ENCODE measurements at places on chromosomes 5 and 9.

DNA sequence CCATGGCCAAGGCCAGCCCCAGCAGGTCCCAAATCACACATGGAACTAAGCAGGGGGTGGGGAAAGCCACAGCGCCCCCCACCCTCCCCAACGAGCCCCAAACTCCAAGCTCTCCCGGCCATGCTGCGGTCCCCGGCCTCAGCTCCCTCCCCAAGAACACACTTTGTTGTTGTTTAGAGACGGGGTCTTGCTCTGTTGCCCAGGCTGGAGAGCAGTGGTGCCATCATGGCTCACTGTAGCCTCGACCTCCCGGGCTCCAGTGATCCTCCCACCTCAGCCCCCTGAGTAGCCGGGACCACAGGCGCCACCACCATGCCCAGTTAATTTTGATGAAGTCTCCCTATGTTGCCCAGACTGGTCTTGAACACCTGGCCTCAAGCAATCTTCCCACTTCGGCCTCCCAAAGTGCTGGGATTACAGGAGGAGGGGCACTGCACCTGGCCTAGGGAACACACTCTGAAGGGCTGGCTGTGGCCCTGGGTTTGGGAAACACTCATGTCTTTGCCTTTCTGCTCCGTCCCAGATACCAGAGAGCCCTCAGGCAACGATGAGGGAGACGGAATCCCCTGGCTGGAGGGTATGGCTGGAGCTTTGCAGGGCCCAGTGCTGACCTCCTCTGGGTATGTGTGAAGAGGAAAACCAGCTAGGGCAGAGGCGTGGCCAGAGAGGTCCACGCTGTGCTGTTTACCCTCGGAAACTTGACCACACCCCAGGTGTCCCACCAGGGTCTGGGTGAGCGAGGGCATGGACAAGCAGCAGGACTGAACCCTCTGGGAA is 53.2 kb upstream of the UBAC1 start:
- no peak for DNase-seq

DNA sequence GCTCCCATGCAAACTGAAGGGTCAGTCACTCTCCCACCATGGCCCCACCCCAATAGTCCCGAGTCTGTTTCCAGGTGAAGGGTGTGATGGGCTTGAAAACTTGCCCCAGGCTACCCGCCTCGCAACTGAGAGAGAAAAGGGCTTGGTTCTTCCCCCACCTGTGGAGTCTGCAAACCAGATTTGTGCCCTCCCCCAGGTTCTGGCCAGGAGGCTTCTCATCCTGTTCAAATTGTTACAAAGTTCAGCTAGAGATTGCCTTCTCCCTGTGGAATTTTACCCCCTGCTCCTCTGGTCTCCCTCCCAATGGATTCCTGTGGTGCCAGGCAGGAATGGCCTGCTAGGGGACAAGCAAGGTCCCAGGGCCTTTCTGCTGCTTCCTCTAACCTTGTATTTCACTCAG is 93.1 kb upstream of the ACO1 start:
- no peak for DNase-seq

DNA sequence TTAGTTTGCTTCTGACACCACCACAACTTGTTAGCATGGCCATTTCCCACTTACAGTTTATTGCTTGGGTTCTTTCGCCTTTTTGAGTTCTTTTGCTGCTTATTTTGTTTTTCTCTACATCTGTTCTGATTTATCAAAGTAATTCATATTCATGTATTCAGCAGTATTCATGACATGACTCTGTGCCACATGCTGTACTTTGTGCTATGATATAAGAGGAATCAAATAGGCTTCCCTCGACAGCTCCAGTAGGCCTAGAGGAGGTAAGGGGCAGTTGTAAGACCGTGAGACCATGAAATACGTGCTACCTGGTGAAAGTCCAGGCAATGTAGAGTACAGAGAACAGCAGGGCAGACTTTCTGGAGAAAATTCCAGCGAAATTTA is 110.7 kb upstream of the SAP30L start:
- no peak for DNase-seq

- no peak for DNase-seq
Observed at GRCh38 chr9:75088646-75089372, 495 bp downstream of the OSTF1 start.

GRCh38 chr5:55625589-55625909 is 86.6 kb downstream of the SLC38A9 start:
- no peak for DNase-seq

DNA sequence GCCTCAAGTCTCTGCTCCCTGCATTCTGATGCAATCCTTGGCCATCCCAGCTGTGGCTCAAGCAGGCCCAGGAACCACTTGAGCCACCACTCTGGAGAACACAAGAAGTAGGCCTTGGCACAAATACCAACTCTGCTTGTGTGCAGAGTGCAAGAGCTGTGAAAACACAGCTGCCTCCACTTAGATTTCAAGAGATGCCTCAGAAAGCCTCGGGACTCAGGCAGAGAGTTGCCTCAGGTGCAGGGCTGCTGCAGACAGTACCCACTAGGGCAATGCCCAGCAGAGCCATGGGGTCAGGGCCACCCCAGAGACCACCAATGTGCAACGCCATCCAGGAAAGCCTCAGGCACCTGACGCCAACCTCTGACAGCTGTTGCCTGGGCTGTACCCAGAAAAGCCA is 82.4 kb downstream of the FREM1 start:
- no peak for DNase-seq

- no peak for DNase-seq
Observed at GRCh38 chr9:129316281-129317030, 138.4 kb upstream of the IER5L start.

- no peak for DNase-seq
Observed at GRCh38 chr5:16025681-16026080, 153.9 kb downstream of the MARCHF11 start.

DNA sequence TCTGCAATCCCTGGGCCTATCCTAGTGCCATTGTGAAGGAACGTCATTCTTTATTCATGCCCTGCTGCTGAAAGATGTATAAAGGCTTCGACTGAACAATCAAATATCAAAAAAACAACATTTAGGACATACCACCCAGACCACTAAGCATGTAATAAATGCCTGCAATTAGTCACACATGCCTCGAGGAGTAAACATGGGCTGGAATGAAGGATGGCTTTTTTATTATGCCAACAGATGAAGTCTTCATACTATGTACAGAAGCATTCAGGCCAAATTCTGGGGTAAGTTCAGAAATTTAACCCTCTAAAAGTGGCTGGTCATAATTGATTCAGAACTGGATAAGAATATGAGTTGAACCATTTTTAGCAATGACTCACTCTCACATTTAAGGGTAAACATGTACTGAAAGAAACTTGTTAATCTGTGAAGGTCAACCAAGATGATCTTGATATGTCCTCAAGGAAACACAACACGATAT is 38.1 kb downstream of the FAM240B start:
- no peak for DNase-seq

- no peak for DNase-seq
Observed at GRCh38 chr5:103617913-103618312, 55.3 kb upstream of the NUDT12 start.

GRCh38 chr9:33751536-33752129 is 43.7 kb upstream of the PRSS3 start:
- no peak for DNase-seq

GRCh38 chr9:121230256-121230655 is 28.6 kb upstream of the RAB14 start:
- DNase-seq = no peak

DNA sequence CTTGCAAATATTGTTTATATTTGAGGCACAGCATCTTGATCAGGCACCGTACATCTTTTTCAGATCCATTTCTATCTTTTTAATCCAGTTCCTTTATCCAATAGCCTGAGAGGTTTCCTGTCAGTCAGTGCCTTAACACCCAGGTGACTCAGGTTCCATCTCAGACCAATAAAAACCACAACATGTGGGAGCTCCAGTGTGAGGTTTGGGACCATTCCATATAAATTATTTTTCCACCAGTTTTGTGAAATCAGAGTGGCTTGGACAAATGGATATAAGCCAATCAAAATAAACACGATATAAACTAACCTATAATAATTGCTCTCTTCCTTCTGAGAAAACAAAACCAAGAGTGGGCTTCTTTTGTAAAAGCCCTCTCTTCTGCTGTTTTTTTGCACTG is 351.3 kb downstream of the NTRK2 start:
- no peak for DNase-seq

DNA sequence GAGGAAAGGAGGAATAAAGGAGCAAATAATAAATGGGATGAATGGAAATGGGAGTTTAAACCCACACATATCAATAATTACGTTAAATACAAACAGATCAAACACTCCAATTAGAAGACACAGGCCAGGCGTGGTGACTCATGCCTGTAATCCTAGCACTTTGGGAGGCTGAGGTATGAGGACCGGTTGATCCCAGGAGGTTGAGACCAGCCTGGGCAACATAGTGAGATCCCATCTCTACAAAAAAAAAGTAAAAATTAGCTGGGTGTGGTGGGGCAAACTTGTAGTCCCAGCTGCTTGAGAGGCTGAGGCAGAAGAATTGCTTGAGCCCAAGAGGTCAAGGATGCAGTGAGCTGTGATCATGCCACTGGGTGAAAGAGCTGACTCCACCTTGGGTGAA is 3.7 kb downstream of the BAAT start:
- DNase-seq = no peak

DNA sequence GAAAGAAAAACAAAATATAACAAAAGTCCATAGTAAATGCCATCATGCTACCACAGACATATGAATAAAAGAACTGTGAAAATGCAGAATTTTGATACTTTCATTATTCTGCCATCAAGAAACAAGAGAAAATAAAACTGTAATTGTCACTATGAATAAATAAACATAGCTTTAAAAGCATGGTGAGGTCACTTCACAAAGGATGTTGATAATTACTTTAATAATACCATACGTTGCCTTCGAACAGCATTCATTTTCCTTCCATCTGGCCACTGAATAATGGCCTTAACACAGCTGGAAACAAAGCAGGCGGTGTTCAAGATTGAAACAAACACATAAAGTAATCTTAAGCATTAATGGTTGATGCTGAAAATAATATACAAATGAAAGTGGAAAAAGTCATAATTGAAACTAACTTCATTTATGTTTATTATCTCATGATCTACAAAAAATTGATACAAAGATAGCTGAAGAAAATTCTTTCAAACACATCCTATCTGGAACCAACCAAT is 102.0 kb downstream of the AGTPBP1 start:
- no peak for DNase-seq

- no peak for DNase-seq
Observed at GRCh38 chr5:102799017-102799416, 43.9 kb downstream of the PAM start.

- DNase-seq = no peak
Observed at GRCh38 chr9:113462781-113463286, 693 bp upstream of the RGS3 start.

DNA sequence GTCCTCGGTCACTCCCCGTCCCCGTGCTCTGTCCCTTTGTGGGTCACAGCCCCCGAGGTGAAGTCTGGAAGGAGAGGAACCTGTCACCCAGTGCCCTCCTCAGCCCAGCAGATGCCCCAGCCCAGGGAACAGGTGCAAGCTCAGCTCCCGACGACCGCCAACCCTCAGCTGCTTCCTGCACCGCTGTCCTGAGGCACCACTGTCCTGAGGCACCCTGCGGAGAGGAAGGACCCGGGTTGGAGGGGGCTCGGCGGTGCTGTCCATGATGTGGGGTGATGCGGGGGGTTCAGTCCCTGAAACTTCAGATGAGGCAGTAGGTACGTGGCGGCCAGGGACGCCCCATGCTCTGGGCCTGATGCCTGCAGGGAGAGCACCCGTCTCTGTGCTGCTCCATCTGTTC is 81.4 kb downstream of the COL5A1 start:
- DNase-seq = no peak

GRCh38 chr9:89366711-89367110 is 48.4 kb downstream of the SECISBP2 start:
- DNase-seq = no peak

- no peak for DNase-seq
Observed at GRCh38 chr5:80479713-80480112, 8.2 kb upstream of the FAM151B start.

GRCh38 chr5:171644536-171644935 is 141.1 kb upstream of the SMIM23 start:
- no peak for DNase-seq

DNA sequence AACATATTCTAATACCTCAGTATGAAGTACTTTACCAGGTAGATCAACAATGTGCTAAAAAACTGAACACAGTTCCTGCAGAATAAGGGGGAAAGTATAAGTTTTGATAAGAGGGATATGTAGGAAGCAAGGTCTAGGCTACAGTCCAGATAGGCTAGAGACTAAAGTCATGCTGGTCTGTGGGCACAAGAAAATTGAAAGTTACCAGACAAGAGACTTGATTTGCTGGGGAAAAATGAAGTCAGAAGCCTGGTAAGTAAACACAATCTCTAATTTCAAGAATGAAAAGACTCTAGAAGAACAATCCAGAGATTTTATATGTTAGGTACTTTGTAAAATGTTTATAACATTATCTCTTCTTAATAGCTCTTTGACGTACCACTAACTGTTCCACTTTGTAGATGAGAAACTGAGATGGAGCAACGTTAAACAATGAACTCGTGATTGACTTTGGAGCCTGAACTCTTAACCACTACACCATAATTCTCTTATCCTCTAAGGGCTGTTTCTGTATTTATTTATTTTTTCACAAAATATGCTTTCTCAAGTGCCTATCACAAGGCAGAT is 19.5 kb downstream of the ADAMTS6 start:
- DNase-seq = no peak

- DNase-seq = no peak
Observed at GRCh38 chr5:134140530-134141201, 26.2 kb downstream of the TCF7 start.

DNA sequence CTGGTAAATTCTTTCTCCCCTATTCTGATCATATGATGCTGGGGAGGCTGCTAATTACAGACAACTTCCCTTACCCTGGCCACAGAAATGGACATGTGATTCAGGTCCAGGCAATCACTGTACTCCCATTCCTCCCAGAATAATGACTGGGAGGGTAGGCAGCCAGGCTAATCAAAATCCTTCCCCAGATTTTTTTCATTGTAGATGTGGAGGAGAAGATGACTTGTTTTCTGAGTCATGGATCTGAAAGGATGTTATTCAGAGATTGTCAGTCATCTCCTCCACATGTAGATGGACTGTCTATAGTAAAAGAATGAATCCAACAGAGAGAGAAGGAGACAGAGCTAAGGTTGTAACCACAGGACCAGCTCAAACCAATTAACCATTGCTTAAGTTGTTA is 123.9 kb upstream of the PUM3 start:
- no peak for DNase-seq

DNA sequence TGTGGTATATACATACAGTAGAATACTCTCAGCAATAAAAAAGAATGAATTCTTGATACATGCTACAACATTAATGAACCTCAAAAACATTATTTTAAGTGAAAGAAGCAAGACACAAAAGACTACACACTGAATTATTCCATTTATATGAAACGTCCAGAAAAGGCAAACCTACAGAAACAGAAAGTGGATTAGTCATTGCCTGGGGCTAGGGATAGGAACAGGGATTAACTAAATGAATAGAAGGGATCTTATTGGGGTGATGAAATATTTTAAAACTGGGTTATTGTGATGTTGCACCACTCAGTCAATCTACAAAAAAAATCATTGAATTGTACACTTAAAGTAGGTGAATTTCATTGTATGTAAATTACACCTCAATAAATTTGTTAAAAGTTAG is 326.7 kb downstream of the PIK3R1 start:
- DNase-seq = no peak

- no peak for DNase-seq
Observed at GRCh38 chr9:1053986-1054425, 3.8 kb downstream of the DMRT2 start.
